ENCODE measurements at places on chromosomes 1 and 21.

- DNase-seq = no peak
Observed at GRCh38 chr1:151759241-151759640, 4.1 kb downstream of the MRPL9 start.

DNA sequence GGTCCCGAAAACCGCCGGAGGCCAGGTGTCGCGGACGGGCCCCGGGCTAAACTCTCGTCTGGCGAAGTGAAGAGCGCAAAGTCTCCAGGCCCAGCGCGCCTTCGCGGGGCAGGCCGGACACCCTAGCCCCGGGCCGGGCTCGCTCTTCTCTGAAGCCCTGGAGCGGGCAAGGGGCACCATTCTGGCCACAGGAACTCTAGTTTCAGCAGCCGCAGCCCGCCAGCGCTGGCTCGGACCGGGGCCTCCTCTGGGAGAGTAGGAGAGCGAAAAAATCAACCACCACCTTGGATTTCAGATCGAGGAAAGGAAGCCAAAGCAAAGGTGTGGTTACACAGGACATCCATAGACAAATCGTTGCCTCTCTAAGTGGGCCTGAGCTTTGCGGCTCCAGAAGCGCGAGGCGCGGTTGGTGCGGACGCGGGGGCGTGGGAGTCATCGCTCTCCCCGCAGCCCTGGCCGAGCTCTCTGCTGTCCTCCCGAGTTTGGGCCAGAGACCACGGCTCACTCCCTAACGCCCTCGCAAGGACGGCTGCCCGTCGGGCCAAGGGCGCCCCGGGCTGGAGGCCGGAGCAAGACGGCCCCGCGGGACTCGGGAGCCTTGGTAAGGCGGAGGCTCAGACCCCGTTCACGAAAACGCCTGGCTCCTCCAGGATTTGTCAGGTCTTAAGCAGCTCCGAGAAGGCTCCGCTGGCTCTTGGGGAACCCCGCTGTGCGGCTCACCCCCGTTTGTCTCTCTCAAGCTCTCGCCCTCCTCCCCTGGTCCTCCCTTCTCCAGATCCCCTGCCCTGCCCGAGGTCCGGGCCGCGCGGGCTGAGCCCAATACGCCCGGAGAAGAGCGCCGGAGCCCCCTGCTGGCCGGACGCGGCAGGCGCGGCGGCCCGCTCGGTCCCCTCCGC is 132.9 kb upstream of the DPYD start:
- DNase-seq = no peak

GRCh38 chr21:44391345-44392091 is 38.1 kb downstream of the TRPM2 start:
- DNase-seq = no peak

DNA sequence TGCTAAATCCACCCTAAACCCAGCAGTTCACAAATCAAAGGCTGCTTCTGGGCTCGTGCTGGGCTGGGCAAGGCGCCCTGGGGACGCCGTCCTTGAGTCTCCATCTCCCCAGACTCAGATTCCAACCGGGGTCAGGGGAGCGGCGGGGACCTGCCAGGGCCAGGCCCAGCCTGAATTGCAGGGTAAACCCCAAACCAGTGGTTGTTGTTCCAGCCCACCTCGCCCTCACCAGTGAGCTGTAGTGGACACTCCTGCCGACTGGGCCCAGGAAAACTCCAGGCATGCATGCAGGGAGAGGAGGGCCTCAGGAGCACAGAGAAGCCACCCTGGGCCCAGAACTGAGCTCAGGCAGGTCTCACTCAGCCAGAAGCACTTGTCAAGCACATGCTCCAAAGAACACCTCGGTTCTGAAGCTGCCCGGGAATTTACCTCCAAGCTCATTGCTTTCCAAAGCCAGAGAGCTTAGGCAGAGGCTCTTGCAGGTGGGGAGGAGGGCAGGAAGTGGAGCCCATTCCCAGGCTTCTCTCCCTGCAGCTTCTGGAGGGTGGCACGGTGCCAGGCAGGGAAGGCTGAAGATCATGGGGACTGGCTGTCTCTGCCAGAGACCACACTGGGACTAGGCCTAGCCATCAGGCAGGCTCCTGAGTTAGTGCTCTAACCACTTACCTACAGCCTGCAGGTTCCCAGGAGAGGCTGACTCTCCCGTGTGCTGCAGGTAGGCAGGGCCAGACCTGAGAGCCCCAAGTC is 437.0 kb downstream of the MATN1 start:
- DNase-seq = no peak

DNA sequence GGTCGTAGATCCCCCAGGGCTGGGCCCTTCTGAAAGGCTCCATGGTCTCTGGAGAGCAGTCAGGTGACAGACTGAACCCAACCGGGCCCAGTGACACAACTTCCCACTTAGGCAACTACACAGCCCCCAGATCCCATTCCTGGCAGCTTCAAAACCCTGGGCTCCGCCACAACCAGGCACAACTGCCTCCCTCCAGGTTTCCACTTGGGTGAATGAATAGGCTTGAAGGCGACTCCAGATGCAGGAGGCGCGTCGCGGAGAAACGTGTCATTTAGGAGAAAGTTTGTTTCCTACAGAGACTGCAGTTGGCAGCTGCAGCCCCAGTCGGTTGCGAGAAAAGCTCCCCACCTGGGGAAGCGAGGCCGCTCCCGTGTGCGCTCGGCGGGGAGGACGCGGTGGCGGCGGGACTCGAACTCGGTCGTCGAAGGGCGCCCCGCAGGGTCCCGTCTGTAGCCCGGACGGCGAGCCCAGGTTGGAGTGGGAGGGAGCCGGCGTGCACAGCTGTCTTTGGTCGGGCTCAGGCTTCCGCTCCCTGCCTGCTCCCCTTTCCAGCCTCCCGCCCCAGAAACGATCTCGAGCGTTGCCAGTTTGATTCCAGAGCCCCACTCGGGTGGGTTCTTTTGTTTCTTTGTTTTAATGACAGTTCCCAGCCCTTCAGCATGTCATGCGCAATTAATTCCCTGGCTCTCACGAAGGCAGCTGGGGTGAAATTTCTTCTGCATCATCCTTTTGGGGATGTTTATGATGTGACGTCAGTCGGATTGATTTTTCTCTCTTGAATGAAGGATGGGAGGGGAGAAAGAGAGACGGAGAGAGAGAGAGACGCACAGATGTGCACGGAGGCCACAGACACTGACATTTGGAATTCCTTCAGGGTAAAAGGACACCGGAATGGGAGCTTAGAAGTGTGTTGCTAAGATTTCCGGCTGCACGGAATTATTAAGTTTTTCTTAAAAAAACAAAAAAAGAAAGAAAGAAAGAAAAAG is 862 bp upstream of the SGIP1 start:
- no peak for DNase-seq

Measured in stimulated activated CD8-positive, alpha-beta memory T cell treated with anti-CD3 and anti-CD28 coated beads, Interleukin-15, amount 100 ng/mL, for 24 hours (primary cell).